T-cell (primary cell): ENCODE measurements at places on chromosomes 12 and 14. TPM values are rescaled to one million over a fixed set of nuclear protein-coding genes. Genes with fewer than 3 reads are reported as not detected.

GRCh38 chr14:20386276-20386855 lies 26.9 kb downstream of the TEP1 start:
- no peaks in the 10 kb centered on the region for H3K4me1 ChIP-seq
- no peak overlapping the region for H3K4me3 ChIP-seq

- no peak overlapping the region for H3K27ac ChIP-seq
- no peak overlapping the region for H3K4me3 ChIP-seq
- H3K27me3 ChIP-seq = no peaks in the 10 kb centered on the region
- no peaks in the 10 kb centered on the region for H3K4me1 ChIP-seq
Observed at GRCh38 chr12:5516371-5517241, 84.7 kb downstream of the NTF3 start.

- no peak overlapping the region for H3K4me3 ChIP-seq
- peaks cover 22% of the 10 kb centered on the region for H3K4me1 ChIP-seq
- no peak for DNase-seq
- H3K27ac ChIP-seq = no peak overlapping the region
Observed at GRCh38 chr14:99432485-99432884, 48.2 kb downstream of the SETD3 start.

DNA sequence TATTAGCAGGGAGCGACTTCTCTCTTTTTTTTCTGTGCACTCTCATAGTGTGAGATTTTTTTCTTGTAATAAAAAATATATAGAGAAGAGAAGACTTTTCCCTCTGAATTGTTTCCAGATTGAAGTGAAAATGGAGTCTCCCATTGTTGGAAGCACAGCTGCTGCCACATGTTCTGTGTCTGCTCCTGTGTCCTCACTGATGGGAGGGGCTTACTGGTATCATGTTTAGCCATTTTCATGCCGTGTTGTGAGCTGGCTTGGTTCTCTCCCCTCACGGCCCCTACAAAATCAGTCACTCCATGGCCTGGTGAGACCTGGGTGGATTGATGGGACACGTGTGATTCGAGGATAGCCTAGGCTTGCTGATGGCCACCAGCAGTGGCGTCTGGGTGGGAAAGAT lies 379.7 kb upstream of the DDHD1 start:
- no peaks in the 10 kb centered on the region for H3K4me1 ChIP-seq
- H3K4me3 ChIP-seq = no peak overlapping the region
- no peak for DNase-seq
- H3K27ac ChIP-seq = no peak overlapping the region
- H3K36me3 ChIP-seq = no peaks in the 10 kb centered on the region

DNA sequence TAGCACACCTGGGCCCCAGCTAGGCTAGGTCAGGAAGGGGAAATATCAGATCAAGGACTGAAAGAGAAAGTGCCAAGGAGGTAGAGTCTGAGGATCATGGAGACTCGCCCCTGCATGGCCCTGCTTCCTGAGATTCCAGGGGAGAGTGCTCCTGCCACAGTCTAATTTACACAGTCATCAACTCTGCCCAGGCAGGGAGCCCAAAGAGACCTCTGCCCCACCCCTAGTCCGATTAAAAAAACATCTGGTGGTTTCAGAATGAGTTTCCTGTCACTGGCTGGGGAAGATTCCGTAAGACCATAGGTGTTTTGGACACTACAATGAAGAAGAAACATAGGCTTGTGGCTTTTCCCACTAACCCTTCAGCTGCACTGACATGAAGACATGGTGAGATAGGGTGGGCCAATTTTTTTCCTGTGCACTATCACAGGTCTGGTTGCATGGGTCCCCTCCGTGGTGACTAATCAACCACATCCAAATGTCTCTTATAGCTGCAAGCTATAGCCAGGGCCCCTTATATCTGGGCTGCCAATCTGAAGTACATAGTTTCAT lies 31.5 kb upstream of the GZMB start:
- H3K4me1 ChIP-seq = peaks cover 10% of the 10 kb centered on the region
- H3K36me3 ChIP-seq = no peaks in the 10 kb centered on the region
- H3K4me3 ChIP-seq = no peak overlapping the region
- H3K27me3 ChIP-seq = no peaks in the 10 kb centered on the region

DNA sequence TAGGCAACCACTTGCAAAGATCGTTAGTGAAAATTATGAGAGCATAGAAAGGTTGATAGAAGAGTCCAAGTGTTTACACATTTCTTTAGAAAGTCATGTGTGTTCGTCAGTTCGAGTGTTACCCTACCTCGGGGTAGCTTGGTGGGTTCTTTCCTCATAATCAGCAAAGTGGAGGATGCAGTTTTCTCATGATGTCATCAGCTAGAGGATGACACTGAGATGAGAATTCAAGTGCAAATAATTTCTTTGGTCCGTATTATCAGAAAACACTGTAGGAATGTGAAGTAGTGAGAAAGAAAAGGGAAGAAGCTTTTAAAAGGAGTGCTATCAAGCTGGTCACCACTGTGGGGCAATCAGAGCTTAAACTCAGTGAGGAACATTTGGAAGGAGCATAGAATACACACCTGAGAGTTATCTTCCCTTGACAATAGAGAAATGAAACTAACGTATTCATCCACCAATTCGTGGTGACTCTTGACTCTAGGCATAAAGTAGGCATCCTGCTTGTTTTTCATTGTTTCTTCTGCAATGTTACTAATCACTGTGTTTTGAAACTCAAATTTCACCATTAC lies 1340.9 kb upstream of the TMEM132C start:
- H3K36me3 ChIP-seq = no peaks in the 10 kb centered on the region
- no peaks in the 10 kb centered on the region for H3K4me1 ChIP-seq
- H3K4me3 ChIP-seq = no peak overlapping the region
- DNase-seq = no peak
- no peak overlapping the region for H3K27ac ChIP-seq

The NXPH4 gene
- 4.5 TPM for total RNA-seq
